Kasumi-1 (cell line): ENCODE measurements at places on chromosomes 1 and 21.

GRCh38 chr1:197559244-197559643 lies 216.0 kb downstream of the DENND1B start:
- DNase-seq, result no peak

GRCh38 chr1:73517603-73518191 lies 680.3 kb downstream of the LRRIQ3 start:
- DNase-seq, result no peak

- no peak for DNase-seq
Observed at GRCh38 chr1:172647110-172647564, 11.8 kb upstream of the FASLG start.

GRCh38 chr21:44738621-44739020 lies 27.2 kb upstream of the TSPEAR start:
- no peak for DNase-seq

- DNase-seq, result peak; percentile 97
Observed at GRCh38 chr1:199859491-199859933, 168.0 kb upstream of the NR5A2 start.

DNA sequence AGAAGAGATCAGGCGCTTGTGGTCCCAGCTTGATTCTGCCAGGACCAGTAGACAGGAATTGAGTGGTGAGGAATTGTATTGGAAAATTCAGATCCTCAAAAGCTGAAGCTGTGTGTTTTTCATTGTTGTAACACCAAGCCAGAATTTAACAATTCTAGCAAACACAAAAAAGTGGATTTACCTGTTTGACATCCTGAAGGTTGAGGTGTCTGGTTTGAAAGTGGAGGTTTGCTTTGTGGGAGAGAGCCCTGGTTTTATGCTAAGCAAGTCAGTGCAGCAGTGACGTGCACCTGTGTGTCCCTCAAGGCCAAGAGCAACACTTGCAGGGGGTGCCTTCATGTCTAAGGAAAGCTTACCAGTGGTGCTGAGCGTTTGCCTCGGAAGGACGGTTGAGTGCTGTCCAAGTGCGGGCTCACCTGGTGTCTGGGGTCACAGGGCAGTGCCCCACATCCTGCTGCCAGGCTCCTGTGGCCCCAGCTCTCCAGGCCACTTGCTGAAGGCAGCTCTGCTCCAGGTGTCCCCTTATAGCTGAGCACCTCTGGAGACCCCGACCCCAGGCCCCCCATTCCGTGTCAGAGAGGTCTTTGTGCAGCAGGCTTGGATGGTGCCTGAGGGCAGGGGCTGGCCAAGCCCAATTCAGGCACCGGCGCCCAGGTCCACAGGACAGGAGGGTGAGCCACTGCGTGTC lies 27.7 kb downstream of the PCNT start:
- no peak for DNase-seq

DNA sequence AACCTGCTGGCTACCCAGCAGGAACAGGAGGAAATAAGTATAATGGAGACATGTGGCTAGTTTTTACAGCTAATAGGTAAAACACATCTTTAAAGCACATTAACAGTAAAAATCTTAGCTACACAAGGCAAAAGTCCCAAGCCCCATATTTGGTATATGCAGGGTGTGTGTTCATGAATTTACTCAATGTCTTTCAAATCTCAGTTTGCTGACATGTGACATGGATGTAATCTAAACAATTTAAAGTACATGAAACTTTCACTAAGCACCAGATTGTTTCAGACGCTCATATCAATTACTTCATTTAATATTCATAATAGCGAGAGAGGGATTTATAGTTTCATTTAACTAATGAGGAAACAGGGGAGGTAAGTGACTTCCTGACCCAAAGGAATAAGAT lies 3.9 kb downstream of the TACSTD2 start:
- DNase-seq, result no peak

DNA sequence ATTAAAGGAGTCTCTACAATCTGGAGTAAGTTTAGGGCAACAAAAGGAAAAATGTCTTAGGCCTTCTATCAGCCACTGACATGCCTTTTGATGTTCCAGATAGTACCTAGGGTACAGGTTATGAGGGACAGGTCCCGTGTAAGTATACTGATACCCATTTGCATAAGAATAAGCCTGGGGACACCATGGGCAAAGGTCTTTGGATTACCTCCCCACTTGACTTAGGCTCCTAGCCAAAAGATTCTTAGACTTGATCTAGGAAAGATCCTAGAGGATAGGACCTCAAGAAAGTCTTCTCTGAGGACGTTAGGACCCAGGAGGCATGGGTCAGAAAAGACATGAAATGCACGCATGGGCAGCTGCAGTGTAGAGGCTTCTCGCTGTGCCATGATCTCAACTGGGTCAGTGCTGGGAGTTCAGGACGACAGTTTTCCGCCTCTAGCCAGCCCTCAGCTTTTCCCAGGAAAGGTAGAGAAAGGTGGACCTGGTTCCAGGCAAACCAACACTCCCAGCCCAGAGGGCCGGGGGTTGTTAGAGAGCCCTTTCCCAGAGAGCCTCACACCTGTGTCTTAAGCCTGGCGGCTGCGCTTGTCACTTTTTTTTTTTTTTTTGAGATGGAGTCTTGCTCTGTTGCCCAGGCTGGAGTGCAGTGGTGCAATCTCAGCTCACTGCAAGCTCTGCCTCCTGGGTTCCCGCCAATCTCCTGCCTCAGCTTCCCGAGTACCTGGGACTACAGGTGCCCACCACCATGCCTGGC lies 26.6 kb downstream of the MSTO1 start:
- DNase-seq, result no peak
